ENCODE measurements at places on chromosomes 4 and X.

DNA sequence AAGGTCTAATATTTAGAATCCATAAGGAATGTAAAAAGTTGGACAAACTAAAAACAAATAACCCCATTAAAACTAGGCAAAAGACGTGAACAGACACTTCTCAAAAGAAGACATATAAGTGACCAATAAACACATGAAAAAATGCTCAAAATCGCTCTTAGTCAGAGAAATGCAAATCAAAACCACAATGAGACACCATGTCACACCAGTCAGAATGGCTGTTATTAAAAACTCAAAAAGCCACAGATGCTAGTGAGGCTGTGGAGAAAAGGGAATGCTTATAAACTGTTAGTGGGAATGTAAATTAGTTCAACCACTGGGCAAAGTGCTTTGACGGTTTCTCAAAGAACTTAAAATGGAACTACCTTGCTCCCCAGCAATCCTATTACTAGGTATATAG is 674.3 kb upstream of the MAGEB2 start:
- no peak for DNase-seq

DNA sequence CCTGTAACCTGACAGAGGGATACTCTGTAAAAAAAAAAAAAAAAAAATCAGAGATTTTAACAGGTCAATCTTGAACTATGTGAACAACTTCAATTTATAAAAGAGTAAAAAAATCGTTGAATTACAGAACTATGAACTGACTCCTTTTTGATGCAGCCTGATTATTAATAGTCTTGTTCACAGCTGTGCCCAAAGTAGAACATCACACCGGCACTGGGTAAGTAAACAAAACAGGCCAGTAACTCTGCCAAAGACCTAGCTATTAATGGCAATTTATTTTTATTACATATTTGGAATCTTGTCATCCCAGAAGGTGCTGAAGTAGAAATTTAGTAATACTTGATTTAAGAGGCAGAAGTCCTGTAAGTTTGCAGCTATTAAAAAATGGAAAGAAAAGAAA is 31.4 kb downstream of the CPE start:
- no peak for DNase-seq

DNA sequence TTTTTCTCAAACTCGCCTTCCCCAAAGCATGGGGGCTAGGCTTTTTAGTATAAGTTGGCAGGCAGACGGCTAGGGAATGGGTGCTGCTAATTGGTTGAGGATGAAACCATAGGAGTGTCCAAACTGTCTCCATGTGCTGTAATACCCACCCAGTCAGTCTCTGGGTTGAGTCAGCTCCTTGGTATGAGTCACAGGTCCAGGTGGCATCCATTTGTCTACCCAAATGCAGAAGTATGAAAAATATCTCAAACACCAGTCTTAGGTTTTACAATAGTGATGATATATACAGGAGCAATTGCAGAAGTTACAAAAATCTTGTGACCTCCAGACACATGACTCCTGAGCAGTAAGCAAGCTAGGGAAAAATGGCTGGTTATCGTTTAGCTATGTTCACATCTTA is 27.4 kb upstream of the CCSER1 start:
- DNase-seq = no peak

GRCh38 chr4:153773236-153773690 is 13.4 kb upstream of the RNF175 start:
- DNase-seq = no peak

GRCh38 chr4:31737419-31737818 is 1017.2 kb downstream of the PCDH7 start:
- no peak for DNase-seq

- DNase-seq = peak; percentile 91
Observed at GRCh38 chr4:56656346-56656643, 24.8 kb downstream of the HOPX start.

GRCh38 chr4:40196272-40196671 is 559 bp upstream of the RHOH start:
- no peak for DNase-seq

DNA sequence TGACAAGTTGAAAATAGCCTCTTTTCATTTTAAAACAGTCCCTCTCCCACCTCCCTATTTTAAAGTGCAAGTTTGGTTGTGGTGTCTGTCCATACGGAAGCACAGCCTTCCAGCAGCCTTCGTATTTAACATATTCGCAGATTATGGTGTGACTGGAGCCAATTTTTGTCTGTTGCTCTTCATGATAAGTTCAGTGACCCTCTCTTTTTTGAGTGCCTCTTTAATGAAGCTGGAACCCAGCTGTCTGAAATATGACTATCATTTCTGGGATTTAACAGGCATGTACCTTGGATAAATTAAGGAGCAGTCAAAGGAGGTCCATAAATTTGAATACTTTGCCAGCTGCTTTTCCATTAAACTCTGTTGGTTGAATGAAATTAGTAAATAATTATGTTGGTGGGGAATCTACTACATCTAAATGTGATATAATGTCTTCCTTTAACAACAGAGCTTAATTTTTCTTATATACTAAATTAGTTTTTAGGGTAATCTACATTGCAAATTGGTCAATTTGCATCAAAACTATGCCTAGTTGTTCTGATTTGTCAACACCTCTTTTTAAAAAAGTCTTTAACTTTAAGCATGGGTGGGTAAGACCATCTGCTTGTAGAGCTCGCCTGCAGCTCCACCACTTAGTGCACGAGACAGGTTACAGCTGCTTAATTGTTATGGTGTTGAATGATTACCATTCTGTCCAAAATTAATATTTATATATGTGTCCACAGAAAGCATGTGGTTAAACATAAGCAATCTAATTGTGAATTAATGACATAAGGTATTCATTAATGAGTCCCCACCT is 216.6 kb downstream of the DCTD start:
- DNase-seq = no peak

- DNase-seq = no peak
Observed at GRCh38 chr4:80362578-80363181, 27.1 kb downstream of the CFAP299 start.

GRCh38 chrX:32443841-32444240 is 767.5 kb downstream of the DMD start:
- DNase-seq = no peak

DNA sequence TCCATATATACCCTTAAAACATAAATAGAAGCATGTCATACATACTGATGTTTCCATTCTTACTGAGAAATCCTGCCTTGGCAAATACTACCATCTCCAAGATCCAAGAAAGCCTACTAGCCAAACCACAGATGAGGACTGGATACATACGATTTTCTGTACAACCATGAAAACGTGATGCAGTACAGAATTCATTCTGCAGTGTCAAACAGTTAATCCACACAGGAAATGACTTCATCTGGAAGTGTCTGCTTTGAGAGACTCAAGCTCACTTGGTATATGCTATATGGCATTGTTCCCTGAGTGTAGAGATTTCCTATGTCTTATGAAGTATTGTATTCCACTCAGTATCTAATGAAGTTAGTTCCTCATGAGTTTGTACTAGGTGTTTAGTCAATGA is 94.3 kb downstream of the CT47B1 start:
- DNase-seq = no peak

- DNase-seq = no peak
Observed at GRCh38 chr4:3779509-3779908, 13.3 kb downstream of the ADRA2C start.

GRCh38 chr4:2298532-2298991 is 36.7 kb upstream of the MXD4 start:
- DNase-seq = no peak

- peak; percentile 53 for DNase-seq
Observed at GRCh38 chr4:6126971-6127745, 73.2 kb downstream of the JAKMIP1 start.

- no peak for DNase-seq
Observed at GRCh38 chr4:38857354-38858096, 908 bp upstream of the TLR6 start.

DNA sequence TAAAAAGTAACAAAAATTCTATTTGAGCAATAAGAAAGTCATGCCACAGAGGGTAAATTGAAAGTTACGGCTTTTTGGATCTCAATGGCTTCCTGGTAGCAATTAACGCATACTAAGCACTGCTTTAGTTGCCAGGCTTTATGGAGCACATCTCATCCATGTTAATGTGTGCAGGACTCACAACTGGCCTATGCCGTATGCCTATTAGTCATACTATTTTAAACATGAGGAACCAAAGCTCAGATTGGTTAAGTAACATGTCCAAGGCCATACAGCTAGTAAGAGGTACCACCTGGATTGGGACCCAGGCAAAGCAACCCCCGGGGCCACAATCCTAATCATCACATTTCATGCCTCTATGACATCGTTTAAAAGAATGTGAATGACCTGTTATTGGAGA is 17.1 kb downstream of the DAPP1 start:
- no peak for DNase-seq

- no peak for DNase-seq
Observed at GRCh38 chr4:36207831-36208520, 36.3 kb downstream of the ARAP2 start.

- DNase-seq = no peak
Observed at GRCh38 chrX:11533199-11533651, 132.5 kb downstream of the ARHGAP6 start.

DNA sequence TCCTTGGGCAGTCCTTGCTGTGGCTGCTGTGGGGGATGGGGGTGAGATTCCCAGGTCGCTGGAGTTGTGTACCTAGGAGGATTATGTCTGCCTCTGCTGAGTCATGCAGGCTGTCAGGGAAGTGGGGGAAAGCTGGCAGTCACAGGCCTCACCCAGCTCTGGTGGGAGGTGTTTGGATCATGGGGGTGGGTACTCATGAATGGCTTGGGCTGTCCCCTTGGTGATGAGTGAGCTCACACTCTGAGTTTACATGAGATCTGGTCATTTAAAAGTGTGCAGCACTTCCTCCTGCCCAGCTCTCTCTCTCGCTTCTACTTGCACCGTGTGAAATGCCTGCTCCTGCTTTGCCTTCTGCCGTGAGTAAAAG is 24.6 kb upstream of the PDLIM3 start:
- no peak for DNase-seq

GRCh38 chr4:120445186-120445585 is 378.5 kb upstream of the MAD2L1 start:
- DNase-seq = no peak

DNA sequence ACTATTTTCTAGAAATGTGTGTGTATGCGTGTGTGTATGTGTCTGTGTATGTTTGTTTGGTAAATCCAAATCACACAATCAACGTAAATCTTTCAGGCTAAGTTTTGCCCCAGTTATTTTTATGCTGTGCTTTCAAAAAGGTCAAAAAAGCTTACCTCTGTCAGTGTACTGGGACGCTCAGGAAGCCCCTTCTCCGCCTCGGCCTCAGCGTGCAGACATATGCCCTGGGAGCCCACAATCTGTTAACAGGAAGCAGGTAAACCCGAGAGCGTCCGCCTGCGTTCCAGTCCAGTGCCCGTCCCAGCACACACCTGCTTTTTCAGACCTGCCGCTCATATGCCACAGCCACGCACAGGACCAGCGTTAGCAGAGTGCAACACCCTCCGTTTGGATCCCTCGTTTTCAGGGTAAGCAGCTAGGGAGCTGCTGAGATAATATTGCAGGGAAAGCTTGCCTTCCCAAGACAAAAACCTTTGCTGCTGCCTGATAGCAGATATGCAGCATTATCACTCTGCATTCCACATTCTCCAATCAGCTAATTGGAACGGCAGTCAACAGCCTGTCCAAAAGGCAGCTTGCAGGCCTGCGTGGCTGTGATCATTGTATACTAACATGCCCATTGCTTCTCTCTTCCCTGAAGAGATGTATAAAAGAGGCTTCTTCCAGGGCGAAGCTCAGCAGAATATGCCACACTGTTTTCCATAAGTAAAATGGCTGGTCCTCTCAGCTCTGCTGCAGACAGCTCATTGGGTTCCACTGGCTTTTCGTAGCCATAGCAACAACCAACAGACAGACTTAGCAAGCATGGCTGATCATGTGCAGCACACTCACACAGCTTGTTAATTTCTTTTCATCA is at the start of gene SORBS2:
Gene SORBS2, minus strand, starts transcription at position 686 of the 856 bp plus-strand sequence. CDS start 121,623 bp downstream, outside the sequence.
- no peak for DNase-seq

DNA sequence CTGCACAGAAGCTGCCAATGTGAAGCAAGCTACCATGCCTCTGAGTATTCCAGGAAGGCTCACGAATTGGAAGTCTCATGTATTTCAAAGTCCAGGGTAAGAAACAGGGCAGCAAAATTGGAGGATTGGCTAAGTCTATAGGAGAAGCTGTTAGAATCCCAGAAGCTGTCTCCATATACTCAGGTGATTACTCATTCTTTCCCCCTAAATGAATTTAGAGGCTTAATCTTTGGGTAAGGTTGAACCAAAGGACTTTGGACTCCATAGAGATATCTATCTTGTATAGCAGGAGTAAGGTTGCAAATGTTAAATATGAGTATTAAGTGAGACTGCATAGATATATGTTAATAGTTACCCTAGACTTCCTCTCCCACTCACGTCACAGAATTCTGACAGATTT is 36.3 kb downstream of the STBD1 start:
- no peak for DNase-seq

DNA sequence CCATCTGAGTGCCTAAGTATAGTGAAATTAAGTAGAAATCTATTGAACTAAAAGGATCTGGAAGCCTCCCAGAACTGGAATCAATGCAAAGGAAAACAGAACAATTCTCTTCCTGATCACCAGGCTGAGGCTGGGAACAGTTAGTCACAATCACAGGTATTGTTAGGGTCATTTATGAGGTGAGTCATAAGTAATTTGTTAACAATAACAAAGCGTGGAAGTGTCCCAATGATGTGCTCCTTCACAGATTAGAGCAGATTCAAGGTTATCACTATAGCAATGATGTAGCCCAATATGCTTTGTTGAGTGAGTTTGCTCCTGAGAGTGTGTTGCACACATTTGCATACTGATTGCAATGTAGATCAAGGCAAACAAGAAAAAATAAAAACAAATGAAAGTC is 228.1 kb downstream of the ZNF674 start:
- no peak for DNase-seq

- DNase-seq = no peak
Observed at GRCh38 chr4:110510955-110511544, 35.1 kb downstream of the ENPEP start.

GRCh38 chr4:130233377-130234047 is 1137.6 kb downstream of the C4orf33 start:
- DNase-seq = no peak

DNA sequence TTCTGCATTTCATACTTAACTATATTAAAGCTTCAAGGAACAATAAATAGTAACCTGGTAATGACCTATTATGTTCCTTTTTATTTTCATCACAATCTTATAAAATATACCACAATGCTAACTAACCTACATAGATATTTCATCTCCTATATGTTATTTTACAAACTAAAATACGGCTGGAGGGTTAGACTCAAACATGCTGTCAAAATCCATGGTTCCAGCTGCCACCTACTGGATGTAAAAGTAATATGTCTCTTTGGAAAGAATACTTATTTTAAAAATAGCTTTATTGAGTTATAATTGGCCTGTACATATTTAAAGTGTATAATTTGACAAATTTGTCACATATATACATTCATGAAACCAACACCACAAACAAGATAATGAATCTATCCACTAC is 15.0 kb downstream of the RGN start:
- DNase-seq = no peak

GRCh38 chrX:75210602-75211001 is 54.5 kb upstream of the ABCB7 start:
- no peak for DNase-seq

GRCh38 chrX:34656842-34657725 is at the start of gene TMEM47:
Gene TMEM47 (minus strand): TSS chrX:34657285. CDS start chrX:34657029, 256 bp downstream.
- DNase-seq = no peak

- no peak for DNase-seq
Observed at GRCh38 chr4:122914938-122915337, 7.5 kb downstream of the NUDT6 start.

GRCh38 chr4:173301518-173302201 is 32.5 kb downstream of the HMGB2 start:
- no peak for DNase-seq
